ENCODE measurements at places on chromosomes 1 and 21.

- no peak for DNase-seq
Observed at GRCh38 chr1:23483321-23484252, at the start of gene ASAP3. ASAP3 (minus strand) TSS chr1:23484179; CDS start chr1:23484133, 46 bp downstream.

GRCh38 chr1:68384872-68385411 is 64.8 kb downstream of the RPE65 start:
- no peak for DNase-seq

- no peak for DNase-seq
Observed at GRCh38 chr21:44914176-44914874, 6.4 kb downstream of the ITGB2 start.

DNA sequence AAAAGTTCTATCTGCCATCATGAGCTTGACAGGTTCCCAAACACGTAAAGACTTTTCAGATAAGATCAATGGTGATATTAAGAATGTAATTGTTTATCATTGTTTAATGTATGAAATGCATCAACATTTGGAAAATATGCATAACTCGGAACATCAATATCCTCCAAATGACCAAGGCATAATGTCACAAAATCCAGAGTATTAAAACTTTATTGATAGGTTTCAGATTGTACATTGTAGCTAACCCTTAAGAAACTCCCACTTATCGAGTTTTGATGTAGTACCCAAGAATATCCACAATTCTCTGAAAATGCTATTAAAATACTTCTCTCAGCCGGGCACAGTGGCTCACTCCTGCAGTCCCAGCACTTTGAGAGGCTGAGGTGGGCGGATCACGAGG is 12.1 kb upstream of the TNNI1 start:
- DNase-seq: no peak

DNA sequence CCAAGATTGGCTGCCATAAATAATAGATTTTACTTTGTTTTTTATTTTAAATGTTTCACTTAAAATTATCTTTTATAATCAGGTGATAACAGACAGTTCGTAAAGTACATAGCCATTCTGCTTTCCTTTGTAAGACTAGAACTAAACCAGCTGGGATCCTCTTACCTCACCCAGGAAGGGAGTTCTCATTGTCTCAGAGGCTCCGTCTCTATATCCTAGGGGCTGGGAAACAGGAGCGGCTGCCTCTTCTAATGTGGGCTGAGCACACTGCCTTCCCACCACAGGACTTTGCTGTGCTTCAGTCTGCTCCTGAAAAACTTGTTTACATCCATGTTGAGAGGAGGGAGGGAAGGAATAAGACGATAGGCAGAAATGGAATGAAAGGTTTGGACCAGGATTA is 45.6 kb upstream of the PGD start:
- DNase-seq: no peak

DNA sequence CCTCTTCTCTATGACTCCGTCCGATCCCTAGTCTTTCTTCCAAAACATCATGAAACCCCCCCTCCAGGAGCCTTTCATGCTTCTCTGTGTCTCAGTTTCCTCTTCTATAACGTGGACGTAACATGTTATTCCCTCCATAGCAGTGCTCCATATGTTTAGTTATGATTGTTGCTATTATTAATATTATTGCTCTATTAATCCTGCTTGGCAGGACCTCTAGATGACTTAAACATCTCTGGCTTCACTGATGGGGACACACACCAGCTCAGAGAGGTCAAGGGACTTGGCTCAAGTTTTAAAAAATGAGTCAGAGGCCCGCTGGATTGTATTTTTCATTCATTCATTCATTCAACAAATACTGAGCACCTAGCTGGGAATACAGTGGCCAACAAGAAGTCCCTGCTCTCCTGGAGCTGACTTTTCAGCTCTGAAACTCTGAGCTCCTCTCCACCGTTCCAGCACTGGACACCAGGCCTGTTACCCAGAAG is 404 bp upstream of the CPLANE2 start:
- DNase-seq: no peak

DNA sequence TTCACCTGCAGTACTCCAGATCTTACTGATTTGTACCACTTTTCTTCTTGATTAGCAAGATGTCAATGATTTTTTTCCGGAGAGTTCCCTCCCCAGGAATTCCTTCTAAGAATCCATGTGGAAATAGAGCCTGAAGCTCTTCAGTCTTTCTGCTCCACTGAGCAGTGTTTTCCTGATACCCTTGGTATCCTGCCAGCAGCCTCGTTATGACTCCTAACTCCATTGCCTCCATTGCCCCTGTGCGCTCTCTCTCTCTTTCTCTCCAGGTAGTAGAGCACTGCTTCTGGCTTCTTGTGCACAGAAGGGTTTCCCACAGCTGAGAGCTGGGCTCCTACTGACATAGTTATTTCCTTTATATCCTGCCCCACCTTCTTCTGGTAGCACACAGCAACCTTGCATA is 12.2 kb downstream of the UBE2U start:
- DNase-seq: no peak

- no peak for DNase-seq
Observed at GRCh38 chr1:165134431-165134830, 222.1 kb downstream of the LMX1A start.

DNA sequence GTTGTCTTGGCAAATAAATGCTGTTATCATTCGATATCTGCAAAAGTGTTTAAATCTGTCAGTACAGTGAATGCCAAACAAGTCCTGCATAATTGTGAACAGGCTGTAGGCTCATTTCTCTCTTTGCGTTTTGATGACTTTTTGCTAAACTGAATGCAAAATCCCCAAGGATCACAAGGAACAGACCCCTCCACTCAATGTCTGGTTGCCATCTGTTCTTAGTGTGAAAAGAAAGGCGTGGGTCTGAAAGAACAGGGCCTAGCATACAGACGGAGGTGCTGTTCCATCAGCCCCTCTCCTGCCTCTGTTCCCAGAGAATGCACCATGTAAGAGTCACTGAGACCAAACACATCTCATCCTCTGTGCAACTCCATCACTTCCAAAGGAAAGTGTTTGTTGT is 40.4 kb downstream of the EIF2B3 start:
- DNase-seq: no peak

Data from NCI-H2107 (cell line).